Left hindlimb (tissue), 1 donor: ENCODE measurements at places on chromosomes 2 and 18.

GRCh38 chr2:181466661-181467576, 9.7 kb downstream of the ITGA4 start:
- peak; percentile 33 for DNase-seq

DNA sequence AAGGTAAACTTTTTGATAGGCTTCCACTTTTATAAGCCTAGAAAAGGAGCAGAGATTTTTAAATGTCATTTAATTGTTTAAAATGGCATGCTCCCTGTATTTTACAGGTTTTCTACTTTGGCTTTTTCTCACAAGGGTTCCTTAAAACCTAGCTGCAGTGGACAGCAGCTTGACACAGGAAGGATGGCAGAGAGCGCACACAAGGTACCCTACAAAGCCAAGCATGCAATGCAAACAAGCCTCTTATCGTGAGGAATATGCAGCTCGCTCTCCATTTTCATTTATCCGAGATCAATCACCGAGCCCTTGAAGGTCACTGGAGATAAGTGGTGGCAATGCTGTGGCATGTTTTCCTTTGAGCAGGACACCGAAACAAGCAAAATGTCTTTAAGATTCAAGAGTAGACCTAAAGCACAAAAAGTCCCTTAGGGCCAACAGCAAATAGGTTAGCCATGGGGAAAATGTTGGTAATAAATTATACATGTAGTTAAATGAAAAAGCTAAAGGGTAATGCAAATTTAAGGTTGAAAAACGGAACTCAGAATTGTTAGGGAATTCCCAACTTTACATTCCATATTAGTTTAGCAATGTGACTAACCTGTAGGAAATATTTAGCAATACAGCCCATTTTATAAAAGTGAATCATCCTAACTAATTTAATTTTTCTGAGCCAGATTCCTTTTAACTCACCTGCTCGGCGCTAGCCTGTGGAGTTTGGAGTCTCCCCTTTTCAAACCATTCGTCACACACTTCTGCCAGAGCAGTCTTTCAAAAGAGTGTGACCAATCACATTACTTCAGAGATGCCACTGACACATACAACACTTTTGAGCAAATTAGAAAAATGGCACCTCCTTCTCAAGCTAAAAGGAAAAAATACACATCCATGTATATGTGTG, 337.9 kb upstream of the PKDCC start:
- DNase-seq = no peak

DNA sequence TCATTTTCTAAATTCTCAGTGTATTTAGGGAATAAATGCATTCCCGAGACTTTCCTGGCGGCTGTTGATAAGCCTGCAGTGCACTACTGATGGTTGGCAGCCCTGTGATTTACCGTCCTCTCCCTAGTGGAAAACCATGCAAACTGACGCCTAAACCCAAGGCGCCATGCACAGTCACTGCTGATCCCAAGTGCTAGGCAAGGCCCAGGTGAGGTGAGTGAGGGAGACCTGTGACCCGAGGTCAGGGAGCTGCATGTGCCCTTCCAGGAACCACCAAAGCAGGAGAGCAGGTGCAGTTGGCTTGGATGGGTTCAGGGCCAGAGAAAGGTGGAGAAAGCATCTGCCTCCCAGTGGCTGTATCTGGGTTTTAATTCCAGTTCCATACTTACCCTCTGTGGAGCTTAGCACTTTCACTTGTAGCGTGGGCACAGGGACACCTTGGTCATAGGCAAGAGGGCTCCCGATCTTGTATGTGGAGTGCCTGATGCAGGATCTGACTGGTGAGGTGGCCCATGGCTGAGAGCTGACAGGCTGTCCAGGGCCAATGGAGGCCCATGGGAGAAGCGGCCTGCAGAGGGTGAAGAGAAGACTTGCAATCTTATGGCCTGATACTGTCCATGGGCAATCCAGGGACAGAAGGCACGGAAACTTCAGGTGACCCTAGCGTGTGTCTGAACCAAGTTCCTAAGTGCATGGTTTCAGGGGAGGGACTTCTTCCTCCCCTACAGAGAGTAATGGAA, 131.3 kb downstream of the SH3RF3 start:
- DNase-seq = peak; percentile 21

- no peak for DNase-seq
Observed at GRCh38 chr2:201600906-201601305, 42.4 kb downstream of the TMEM237 start.

GRCh38 chr18:394987-395362, 105.5 kb downstream of the COLEC12 start:
- peak; percentile 83 for DNase-seq

DNA sequence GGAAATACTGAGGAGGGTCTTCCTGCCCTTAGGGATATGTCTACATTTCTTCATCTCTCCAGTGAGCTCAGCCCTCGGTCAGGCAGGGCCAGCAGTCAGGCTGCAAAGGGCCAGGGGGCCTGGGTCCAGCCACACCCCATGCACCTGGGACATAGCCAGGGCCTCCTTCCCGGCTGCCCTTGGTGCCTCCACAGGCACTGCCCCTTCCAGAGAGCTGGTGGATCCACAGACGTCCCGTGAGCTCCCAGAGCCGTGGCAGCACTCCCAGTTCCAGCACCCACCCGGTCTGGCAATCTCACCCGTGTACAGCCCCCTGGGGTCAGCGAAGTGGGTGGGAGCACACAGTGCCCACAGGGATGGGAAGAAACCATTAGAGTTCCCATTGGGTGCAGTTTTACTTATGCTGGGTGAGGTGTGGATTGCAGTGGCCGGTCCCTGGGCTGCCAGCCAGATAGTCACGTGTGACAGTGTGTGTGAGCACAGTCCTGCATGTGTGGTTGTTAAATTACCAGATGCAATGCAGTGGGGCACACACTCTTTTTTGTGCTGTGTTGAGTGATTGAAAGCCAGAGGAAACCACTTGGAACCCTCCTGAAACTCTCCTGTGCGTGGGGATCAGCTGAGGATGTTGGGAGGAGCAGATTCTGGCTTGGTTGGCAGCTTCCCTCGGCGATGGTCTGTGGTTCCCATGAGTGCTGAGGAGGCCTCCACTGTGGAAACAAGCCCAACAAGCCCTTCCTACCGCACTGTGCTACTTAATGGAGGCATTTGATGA, 131.0 kb downstream of the SNTG2 start:
- peak; percentile 75 for DNase-seq

DNA sequence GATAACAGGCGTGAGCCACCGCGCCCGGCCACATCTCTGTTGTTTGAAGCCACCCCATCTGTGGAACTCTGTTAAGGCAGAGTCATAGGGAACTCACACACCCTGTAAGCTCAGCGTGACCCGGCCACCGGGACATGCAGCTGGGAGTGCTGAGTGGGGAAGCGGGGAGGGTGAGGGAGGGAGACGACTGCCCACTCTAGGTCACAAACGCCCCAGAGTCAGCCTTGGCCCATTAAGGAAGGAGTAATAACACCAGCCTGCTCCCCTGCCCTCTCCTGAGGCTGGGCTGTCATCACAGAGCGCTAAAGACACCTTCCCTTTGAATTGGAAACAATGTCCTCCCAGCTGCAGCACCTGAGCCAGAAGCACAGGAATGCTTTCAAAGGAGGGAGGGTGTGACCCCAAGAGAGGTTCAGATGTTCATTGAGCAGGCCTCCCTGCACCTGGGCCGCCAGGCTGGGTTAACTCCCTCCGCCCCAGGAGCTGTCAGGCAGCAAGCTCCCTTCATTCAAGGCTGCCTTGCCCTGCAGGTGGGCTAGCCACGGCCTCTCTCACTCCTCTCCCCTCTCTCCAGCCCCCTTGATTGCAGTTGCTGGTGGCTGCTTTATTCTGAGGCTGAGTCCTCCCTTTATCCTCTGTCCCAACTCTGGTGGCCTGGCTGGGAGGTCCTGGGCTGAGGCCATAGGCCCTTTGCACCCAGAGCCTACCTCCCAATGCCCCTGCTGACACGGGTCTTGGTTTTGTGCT, 77.2 kb upstream of the HPCAL1 start:
- peak; percentile 48 for DNase-seq

DNA sequence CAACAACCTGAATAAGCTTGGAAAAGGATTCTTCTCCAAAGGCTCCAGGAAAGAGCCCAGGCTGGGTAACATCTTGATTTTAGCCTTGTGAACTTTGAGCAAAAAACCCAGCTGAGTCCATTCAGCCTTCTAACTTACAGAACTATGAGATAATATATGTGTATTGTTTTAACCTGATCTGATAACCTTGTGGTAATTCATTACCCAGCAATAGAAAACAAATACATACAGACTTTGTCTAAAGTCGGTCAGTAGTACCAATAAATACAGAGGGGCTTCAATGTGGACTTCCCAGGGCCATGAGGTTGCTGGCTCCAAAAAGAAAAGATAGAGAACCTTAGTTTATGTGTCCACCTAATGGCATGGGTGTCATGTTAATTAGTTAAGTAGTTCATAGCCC, 191.8 kb downstream of the KCNH7 start:
- DNase-seq = no peak

GRCh38 chr2:2472881-2473280, 141.8 kb upstream of the MYT1L start:
- no peak for DNase-seq

- DNase-seq = peak; percentile 33
Observed at GRCh38 chr18:44325903-44326635, 354.6 kb upstream of the SETBP1 start.

DNA sequence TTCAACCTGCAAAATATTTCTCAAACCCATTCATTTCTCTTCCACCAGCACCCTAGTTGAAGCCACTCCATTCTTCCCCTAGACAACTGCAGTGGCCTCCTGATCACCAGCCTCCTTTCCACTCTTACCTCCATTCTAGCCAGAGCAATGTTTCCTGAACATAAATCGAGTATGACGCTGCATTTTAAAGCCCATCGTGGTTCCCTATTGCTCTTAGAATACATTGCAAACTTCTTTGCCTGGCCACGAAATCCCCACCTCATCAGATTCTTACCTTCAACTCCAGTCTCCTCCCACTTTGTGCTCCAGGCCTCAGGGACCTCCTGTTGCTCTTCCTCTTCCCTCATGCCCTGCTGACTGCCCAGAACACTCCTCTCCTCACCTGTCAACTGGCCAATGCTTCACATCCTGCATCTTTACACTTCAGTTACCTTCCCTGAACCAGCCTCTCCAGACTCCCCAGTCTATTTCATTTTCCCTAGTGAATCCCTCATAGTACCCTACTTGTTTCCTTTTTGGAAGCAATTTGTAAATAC, 176.5 kb upstream of the CTAGE1 start:
- DNase-seq = no peak

DNA sequence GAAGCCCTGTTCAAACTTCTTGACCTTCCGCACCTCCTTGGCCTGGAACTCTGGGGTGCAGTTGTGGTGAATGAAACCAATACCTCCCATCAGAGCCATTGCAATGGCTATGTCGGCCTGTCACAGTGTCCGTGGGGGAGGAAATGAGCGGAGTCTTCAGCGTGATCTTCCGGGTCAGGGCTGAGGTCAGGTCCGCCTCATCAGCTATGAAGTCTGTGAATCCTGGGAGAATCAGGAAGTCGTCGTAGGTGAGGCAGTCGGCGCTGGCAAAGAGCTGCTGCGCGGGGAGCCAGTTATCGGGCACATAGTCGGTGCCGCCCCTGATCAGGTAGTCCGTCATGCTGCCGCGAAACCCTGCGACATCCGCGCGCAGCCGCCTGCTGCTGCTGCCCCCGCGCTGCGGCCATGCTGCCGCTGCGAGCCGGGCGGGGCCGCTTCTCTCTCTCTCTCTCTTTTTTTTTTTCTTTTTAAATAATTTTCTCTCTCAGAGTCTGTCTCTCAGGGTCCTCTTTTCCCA, 154.1 kb upstream of the ZSWIM2 start:
- no peak for DNase-seq

GRCh38 chr2:237124820-237125219, 39.1 kb downstream of the COPS8 start:
- no peak for DNase-seq

DNA sequence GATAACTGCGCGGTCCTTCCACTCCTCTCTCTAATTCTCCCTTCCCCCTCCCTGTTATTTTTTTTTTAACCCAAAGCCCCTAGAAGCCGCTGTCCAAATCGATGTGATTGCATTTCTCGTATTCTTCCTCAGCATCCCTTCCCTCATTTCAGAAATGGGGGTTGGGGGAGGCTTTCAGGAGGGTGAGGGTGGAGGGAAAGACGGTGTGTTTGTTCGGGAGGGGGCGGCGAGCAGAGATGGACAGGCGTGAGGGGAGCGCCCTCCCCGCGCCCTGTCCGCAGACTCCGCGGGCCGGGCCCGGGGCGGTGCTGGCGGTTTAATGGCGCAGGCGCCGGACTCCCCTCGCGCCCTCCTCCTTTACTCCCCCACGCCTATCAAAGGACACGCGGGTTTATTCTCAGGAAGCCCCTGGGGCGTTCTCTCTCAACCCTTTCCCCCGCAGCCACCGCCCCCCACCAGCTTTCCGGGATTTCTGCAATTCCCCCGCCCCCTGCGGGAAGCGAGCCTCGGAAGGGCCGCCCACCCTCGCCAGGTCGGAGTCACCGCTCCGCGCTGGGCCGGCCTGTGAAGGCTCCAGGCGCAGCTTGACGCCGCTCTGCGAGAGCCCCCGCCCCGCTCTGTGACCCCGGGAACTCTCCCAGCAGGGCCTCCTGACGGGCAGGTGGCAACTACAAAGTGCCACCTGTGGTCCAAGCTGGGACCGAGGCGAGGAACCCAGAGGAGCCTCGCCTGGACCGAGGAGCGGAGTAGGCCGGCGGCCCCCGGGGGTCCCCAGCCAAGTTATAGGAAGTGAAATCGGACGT, 981 bp downstream of the ST8SIA3 start:
- DNase-seq = no peak

- DNase-seq = no peak
Observed at GRCh38 chr2:74079522-74080341, 68.0 kb downstream of the BOLA3 start.

GRCh38 chr2:177711483-177712265, 319.1 kb downstream of the AGPS start:
- DNase-seq = no peak

- no peak for DNase-seq
Observed at GRCh38 chr18:63152096-63152495, 167.5 kb downstream of the BCL2 start.
